ENCODE measurements at places on chromosomes 6 and 20.

DNA sequence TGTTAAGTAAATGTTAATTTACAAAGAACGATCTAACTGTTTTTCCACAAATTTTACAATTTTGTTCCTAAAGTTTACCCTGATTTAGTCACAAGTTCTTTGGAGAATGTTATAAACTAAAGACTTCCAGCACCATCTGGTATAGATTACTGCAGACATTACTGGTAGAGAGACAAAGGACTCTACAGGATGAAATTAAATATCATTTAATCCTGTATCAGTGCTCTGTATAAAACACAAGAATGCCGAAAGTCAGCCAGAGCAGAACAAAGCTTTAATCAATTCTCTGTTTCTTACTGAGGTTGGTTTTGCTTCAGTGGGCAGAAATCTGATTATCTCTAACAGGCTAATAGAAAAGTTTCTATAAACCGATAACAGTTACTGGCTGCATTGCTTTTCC, 763.6 kb downstream of the TENT5A start:
- DNase-seq, result no peak

GRCh38 chr20:29419378-29419777, 1838.1 kb upstream of the DEFB115 start:
- DNase-seq, result no peak

- no peak for DNase-seq
Observed at GRCh38 chr6:167560673-167561569, 236.0 kb downstream of the TTLL2 start.

DNA sequence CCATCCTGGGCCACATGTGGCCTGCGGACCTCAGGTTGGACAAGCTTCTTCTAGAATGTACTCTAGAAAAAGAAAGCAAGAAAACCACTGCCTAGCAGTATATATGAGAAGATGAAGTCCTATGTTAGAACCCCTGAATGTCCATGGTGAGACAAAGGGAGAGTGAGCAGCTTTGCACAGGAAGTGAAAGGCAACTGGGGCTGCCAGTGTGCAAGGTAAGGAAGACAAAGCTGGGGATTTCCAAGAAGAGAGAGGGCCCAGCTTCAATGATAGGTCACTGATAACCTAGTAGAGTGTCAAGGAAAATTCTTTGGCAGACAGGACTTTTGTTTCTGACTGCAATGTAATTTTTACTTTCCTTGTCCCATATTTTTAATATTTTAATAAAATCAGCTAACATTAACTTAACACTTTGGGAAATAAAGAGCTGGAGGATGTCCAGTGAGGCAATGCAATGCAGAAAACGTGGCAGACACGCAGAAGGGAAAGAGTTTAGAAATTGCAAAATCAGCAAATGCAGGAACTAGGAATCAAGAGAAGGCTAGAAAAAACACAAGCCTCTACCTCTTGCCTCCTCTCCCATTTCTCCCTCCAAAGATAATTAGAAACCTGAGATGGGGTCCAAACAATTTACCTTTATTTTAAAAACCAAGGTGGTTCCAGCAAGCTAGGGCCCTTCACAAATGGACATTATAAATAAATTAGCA, 47.4 kb downstream of the CYP39A1 start:
- no peak for DNase-seq

GRCh38 chr20:47972916-47973309, 187.6 kb upstream of the SULF2 start:
- no peak for DNase-seq

DNA sequence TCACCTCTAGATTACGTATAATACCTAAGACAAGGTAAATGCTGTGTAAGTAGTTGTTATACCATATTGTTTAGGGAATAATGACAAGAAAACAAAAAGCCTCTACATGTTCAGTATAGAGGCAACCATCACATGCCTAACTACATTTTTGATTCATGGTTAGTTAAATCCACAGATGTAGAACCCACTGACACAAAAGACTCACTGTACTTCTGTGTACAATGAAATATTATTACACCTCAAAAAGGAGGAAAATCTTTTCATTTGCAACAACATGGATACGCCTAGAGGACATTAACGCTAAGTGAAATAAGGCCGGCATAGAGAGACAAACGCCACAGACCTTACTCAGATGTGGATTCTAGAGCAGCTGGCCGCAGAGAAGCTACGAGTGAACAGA, 50.5 kb downstream of the NINL start:
- DNase-seq, result no peak

DNA sequence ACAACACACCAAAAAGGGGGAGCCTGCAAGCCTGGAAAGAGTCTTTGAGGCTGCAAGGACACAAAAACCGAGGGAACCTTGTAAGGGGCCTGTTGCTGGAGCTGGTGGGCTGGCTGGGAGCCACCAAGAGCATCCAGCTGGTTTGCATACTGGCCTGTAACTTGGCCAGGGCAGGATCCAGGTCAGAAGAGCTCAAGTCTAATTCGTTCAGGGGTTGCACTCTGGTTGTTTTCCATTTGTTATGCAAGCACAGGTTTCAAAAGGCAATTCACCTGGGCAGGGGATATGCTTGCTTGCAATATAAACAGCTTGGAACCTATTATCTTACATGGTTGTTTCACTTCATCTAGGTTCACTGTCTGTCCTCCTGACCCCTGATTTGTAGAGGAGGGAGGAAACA, 98.3 kb upstream of the GCM1 start:
- no peak for DNase-seq

DNA sequence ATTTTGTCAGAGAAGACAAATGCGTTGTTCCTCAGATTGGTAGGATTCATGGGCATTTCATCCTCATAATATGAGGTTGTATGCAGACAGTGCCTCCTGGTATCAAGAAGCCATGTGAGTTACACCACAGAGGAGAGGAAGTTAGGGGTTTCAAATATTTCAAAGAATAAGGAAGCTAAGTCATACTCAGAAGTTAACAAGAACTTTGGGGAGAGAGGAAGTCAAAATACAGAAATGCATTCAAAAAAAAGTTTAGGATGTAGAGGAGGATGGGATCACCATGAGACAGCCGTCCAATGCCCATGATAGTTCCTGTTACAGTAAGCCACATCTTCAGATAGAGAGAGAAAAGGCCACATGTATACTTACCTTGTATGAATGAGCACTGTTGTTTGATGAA, 22.3 kb downstream of the HLA-DOB start:
- no peak for DNase-seq

DNA sequence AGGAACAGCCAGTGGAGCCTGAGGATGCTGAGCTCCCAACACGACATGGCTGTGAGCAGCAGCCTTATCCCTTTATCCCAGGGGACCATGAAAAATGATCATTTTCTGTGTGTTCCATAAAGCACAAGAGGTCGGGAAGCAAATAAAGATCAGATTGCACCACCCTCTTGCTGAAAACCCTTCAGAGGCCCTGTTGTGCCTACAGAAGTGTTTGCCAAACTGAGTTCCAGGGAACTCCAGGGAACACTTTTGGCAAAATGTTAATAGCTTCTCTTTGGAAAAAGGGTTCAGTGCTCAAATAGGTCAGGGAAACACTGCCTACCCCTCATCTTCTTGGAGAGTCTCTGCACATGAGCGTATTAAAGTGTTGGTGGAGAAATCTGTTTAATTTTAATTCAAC, 24.4 kb downstream of the ARMC2 start:
- no peak for DNase-seq

GRCh38 chr6:14767226-14767625, 478.6 kb upstream of the JARID2 start:
- no peak for DNase-seq

DNA sequence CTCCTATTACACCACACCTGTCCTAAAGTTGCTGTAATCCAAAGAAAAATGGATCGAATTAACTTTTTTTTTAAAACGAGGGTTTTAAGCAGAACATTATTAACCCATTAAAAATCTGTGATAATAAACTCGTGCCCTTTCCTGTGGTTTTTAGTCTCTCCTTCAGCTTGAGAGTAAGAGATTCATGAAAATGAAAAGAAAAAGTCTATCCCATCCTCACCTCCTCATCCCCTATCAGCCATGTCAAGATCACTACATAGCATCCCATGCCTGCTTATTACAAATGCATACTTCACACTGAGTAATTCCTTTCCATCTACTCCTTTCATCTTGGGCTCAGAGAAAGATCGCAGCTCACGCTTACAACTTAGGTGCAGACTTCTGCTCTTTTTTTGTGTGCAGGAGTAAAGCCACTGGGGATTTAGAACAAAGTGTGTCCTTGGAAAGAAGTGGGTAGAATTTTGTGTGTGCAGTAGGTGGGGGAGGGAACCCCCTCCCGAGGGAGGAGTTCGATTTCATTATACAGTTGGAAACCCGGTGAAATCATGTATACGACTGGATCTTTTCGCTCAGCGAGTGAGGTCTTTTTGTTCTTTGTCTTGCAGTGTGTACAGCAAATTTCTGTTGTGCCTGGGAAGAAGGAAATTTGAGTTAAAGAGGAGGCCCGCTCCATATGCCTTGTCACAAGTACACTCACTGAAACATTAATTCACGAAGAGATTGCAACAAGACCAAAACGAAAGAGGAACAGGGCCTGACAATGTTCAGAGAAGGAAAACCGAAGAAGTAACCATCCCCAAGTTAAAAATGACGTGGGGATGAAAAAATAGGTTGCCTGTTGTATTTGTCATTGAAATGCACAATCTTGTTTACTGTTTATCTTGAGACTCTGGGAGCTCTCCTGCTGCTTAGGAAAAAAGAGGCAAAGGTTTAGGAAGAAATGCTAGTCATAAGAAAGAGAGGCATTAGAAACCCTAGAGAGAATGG, 146.5 kb upstream of the ZNF217 start:
- DNase-seq, result no peak

GRCh38 chr20:49285233-49285668, 7.4 kb upstream of the ZNFX1 start:
- no peak for DNase-seq

DNA sequence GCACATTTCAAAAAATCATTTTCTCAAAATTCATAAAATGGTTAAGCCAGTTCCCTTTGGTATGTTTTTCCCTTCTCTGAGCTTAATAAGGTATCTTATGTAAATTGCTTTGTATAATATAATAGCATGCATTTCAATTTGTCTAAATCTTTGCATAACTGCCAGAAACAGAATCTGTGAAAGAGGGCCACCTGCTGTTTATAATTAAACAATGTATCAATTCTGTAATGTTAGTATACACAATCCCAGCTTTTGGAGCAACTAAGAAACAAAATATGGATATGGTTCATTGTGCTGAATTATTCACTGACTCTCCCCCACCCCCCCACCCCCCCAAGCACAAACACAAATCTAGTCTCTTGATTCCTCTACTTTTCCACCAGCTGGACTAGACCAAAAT, 54.8 kb downstream of the GPX5 start:
- DNase-seq, result no peak

DNA sequence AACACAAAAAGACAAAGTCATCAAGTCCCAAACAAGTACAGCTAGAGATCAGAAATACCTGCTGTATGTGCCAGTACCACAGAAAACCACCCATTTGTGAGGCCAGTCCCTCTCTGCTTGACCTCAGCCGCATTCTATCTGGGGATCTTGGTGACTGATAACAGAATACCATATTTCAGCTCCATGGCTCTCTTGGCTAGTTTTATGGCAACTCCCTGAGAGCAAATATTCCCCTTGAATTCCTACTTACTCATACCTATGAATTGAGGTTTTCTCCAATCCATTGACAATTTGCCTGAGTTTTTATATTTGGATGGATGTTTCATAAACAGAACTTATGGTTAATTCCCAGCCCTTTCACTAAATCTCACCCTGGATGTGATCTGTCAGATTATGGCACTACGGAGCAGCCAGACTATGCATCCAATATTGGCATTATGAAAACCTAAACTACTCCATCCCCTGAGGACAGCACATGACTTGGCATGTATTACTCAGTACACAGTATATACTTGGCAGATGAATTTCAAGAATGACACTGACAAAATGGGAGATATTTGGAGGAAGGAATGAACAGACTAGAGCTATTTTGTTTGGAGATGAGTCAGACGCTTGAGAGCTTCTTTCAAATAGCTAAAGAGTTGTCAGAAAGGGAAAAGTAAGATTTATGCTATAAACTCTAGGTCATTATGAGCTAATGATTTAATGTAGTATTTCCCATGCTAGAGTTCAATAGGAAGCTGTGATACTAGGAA, 95.7 kb downstream of the PRDM1 start:
- no peak for DNase-seq

GRCh38 chr6:159931112-159931511, 37.8 kb upstream of the IGF2R start:
- no peak for DNase-seq

- peak; percentile 60 for DNase-seq
Observed at GRCh38 chr6:166005944-166006899, 161.4 kb downstream of the TBXT start.

DNA sequence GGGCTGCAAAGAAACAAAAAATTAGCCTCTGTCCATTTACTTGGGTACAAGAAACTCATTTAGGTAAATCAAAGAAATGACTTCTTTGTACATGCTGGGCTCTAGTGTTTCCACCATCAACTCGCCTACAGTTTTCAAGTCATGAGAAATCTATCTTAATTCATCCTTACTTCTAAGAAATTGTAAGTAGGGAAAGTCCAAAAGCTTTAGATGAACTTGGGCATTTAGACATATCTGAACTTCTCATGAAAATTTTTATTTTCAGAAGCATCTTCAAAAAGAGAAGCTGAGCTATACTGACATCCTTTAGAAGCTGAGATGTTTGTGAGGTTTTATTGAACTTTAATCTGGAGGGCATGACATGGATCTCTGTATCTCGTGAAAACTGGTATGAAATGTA, 117.3 kb downstream of the MYB start:
- DNase-seq, result no peak

DNA sequence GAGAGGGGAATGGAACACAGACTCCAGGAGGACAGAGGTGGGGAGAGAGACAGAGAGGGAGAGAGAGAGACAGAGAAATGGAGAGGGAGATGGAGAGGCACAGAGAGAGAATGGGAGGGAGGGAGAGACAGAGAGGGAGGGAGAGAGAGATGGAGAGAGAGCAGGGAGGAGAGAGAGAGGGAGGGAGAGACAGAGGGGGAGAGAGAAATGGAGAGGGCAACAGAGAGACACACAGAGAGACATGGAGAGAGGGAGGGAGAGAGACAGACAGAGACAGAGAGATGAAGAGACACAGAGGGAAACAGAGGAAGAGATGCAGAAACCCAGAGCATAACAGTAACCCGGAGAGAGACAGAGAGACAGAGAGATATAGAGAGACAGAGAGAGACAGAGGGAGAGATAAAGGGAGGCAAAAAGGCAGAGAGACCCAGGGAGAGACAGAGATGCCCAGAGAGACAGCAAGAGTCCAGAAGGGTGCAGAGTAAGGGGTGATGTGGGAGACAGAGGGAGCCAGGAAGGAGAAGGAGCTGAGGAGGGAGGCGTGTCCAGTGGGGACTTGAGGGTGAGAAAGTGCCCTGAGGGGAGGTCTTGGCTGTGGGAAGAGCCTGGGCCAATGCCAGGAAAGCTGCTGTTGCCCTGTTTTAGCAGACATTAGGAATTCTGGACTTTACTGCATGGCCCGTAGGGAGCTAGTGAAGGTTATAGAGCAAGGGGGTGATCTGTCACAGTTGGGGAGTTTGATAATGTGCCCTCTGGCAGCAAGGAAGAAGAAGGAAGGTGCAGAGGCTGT, 78.3 kb downstream of the SRC start:
- DNase-seq, result no peak

- DNase-seq, result no peak
Observed at GRCh38 chr6:158631678-158632537, 12.6 kb downstream of the DYNLT1 start.
